WTC11 (cell line): ENCODE measurements at places on chromosomes 6 and 20. TPM values are rescaled to one million over a fixed set of nuclear protein-coding genes. Genes with fewer than 3 reads are reported as not detected.

TXLNB gene
- total RNA-seq: 0.07 to 0.16 TPM (median 0.15 TPM) in 3 replicates

CCN6 gene
- not detected in 3 replicates for total RNA-seq

DNA sequence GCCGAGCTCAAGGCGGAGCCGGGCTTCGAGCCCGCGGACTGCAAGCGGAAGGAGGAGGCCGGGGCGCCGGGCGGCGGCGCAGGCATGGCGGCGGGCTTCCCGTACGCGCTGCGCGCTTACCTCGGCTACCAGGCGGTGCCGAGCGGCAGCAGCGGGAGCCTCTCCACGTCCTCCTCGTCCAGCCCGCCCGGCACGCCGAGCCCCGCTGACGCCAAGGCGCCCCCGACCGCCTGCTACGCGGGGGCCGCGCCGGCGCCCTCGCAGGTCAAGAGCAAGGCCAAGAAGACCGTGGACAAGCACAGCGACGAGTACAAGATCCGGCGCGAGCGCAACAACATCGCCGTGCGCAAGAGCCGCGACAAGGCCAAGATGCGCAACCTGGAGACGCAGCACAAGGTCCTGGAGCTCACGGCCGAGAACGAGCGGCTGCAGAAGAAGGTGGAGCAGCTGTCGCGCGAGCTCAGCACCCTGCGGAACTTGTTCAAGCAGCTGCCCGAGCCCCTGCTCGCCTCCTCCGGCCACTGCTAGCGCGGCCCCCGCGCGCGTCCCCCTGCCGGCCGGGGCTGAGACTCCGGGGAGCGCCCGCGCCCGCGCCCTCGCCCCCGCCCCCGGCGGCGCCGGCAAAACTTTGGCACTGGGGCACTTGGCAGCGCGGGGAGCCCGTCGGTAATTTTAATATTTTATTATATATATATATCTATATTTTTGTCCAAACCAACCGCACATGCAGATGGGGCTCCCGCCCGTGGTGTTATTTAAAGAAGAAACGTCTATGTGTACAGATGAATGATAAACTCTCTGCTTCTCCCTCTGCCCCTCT is 1.1 kb downstream of the CEBPB start:
- DNase-seq: peak; percentile 63

DNA sequence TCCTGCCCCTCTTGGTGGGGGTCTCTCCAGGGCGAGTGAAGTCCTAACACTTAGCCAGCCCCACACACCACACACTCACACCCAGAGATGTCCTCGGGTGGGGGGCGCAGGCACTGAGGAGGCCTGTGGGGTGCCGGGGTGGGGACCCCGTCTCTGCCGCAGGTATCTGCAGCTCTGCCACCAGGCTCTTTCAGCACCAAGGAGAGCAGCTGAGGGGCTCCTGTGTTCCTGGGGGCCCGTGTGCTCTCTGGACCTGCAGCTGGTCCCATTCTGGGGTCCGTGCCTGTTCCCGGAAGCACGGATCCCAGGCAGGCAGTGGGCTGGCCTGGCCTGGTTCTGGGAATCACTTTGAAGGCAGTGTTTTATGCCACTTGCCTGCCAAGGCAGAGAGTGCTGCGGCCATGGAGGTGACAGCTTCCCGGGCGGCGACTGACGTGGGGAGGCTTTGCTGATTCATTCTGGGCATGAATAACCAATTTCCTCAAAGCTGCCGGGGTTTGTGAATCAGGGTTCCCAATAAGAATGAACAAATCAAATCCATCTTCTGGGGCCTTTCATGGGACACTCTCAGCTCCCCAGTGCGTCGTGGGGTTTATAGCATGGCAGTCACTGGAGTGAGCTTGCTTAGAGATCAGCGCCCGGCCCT is 54.4 kb upstream of the SLCO4A1 start:
- DNase-seq: peak; percentile 61

GRCh38 chr6:137223370-137224131 is 4.4 kb upstream of the IFNGR1 start:
- no peak for DNase-seq

DNA sequence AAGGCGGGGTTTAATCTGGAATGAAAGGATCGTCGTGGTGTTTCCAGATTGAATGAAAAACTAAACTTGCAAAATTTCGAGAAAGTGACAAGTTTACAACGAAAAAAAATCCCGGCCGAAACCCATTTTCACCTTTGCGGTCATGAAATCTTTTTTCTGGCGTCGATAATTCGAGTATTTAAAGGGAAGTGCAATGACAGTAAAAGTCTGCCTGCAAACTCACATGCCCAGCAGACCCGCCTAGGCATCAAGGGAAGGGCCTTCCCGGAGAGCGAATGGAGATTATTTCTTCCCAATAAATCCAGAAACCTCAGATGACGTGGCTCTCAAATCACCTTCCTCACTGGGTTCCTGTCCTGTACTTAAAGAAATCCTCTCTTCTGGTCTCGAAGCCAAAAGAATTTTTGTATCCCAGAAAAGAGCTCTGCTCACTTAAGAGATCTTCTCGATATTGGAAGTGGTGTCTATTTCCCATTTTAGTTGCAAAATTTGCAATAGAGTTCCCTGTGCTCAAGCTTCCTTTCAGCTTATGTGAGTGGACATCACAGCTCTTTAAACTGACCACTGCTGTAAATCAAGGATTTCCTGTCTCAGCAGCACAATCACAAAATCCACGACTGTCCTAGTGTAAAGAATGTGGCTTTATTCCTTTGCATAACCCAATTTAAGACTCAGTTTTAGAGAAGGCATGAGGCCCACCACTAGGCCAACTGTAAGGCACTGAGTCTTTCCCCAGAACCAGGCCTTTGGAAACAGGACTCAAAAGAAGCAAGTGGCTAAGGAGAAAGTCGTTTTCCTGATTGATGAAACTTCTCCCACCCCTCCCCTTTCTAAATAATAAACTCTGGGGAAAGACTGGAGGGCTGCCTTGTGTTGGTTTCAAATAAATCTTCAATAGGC is 3.9 kb downstream of the OLIG3 start:
- DNase-seq: no peak
